ENCODE measurements at places on chromosomes 1 and 21.

- peak; percentile 88 for DNase-seq
Measured at GRCh38 chr1:173420330-173420806, 56.8 kb upstream of the PRDX6 start.

GRCh38 chr1:13730751-13731482 lies 30.9 kb downstream of the PRDM2 start:
- DNase-seq, result no peak

GRCh38 chr21:46131588-46131837 lies 23.9 kb downstream of the FTCD start:
- DNase-seq, result no peak

DNA sequence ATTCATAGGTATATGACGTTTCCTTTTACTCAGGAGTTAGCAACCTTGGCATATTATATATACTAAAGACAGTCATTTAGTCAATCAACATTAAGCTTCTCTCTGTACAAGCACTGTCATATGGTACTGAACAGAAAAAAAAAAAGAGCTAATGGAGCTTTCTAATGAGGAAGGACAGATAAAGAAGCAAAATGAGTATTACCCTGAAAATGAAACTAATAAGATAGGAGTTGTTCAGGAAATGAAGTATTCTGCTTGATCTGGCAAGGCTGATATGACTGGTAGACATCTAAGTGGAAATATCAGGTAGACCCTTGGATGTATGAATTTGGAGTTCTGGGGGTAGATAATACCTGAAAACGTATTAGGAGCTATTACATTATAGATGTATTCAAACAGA lies 4.3 kb upstream of the IKBKE start:
- no peak for DNase-seq

DNA sequence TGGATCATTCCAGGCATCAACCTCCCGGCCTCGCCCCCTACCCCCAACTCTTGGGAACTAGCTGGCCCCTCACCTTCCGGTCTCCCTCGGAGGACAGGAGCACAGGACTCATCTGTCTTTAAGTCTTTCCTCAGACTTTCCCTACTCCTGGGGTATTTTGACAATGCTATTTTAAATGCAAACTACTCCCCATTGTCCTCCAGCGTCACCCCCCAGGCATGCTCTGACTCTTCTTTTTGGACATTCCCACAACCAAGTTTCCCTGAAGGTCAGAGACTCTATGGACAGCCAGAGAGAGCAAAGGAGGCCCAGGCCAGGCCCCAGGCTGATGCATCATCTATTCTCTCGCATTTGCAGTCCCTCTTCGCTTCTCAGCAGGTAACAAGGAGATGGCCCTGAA lies 424.3 kb downstream of the PCP4 start:
- no peak for DNase-seq
